Caudate nucleus (tissue), 63 donors: ENCODE measurements at places on chromosomes 2 and 18.

DNA sequence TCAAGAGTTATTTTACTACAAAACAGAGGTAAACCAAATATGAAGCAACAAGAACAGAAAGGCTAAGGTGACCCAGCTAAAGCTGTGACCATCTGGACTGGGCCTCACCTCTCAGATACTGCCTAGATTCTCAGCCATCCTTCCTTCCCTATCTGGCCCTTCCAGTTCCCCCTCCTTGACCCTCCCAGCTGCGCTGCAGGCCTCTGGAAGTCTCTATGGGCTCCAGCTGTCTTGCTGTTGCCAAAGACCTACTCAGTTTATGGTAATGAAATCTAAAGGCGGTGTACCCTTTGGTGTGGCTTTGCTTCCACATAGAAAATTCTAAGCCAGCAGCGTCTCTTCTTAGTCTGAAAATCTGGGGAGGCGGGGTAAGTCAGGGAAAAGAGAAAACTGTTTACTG is 55.7 kb downstream of the ARHGEF33 start:
- no peak for DNase-seq

DNA sequence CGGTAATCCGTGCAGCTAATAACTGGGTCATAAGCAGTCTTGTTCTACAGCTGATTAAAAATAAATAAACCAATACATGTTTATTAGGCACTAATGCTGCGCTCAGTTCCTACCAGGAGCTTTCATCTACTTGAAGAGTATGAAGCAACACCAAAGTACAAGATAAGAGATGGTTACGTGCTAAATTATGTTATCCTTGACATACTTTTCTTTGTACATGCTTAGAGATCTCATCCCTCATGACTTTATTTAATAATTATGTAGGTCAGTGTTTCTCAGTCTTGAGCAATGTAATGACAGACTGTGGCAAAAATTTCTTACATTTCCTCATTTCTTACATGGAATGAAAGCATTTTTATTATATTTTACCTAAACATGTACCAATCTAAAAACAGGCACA is 54.6 kb upstream of the COBLL1 start:
- no peak for DNase-seq

- DNase-seq, result no peak
These were observed 51.1 kb downstream of the RTN4 start for GRCh38 chr2:54999182-54999581.

GRCh38 chr2:180775711-180776110 is 204.7 kb upstream of the UBE2E3 start:
- DNase-seq, result no peak

GRCh38 chr2:230671117-230671516 is 41.5 kb upstream of the CAB39 start:
- no peak for DNase-seq

DNA sequence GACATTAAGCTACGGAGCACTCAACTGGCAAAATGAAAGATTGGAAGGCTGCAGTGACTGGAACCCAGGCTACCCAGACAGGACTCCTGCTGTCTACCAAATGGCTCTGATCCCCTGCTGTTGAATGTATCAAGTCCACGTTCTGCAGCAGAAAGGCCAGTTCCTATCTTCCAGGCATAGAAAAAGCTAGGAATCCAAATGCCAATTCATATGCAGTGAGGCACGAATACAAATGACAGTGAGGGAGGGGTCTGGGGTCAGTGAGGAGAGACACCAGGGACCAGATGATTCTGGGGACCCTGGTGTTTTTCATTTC is 5.3 kb downstream of the NRP2 start:
- no peak for DNase-seq

- no peak for DNase-seq
These were observed 10.2 kb downstream of the NMUR1 start for GRCh38 chr2:231519975-231520555.

GRCh38 chr2:181998041-181998835 is 12.6 kb downstream of the PPP1R1C start:
- no peak for DNase-seq

- no peak for DNase-seq
These were observed 41.6 kb upstream of the RALBP1 start for GRCh38 chr18:9433671-9434121.

DNA sequence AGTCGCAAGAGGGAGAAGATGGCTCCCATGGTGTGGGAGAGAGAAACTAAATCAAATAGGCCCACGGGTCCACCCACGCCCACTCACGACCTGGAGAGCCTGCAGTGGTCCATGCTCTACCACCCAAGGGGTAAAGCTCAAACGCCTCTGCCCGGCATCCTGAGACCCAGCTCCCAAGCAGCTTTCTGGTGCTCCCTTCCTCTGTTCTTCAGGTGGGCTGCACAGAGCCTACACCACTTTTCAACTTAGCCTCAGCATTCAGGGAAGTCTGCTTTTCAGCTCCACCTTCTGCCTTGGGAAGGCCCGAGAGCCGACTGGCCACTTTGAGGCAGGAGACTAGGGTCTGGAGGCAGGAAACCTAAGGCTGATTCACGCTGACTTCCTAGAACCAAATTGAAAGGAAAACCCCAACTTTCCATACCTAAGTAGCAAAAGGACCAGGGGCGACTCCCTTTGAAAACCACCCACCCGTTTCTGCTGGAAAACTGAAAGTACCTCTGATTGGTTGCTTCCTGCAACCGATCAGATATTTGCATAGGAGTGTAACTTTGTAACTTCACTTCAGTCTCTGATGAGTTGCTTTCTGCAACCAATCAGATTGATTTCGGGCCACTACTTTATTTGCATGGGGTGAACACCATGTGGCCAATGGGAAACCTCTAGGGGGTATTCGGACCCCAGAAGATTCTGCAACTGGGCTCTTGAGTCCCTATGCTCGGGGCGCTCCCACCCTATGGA is 26.8 kb upstream of the SPATA3 start:
- DNase-seq, result no peak

- no peak for DNase-seq
These were observed 2.3 kb downstream of the TMEM177 start for GRCh38 chr2:119681203-119681867.

DNA sequence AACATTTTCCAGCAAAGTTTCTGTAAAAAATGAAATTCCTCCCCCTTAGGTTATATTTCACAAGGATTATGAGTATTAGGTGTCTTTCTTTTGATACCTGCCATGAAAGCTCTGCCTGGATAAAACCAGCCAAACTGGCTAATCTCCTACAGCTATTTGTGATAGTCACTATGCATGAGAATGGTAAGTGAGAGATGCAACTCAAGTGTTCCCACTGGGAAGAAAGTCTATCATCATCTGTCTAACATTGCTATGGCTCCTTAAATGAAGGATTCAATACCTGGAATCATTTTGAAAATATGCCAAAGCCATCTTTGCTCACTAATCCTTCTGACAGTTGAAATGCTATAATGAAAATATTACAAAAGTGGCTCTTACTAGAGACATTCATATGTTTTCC is 339.9 kb upstream of the LRRTM4 start:
- DNase-seq, result no peak

DNA sequence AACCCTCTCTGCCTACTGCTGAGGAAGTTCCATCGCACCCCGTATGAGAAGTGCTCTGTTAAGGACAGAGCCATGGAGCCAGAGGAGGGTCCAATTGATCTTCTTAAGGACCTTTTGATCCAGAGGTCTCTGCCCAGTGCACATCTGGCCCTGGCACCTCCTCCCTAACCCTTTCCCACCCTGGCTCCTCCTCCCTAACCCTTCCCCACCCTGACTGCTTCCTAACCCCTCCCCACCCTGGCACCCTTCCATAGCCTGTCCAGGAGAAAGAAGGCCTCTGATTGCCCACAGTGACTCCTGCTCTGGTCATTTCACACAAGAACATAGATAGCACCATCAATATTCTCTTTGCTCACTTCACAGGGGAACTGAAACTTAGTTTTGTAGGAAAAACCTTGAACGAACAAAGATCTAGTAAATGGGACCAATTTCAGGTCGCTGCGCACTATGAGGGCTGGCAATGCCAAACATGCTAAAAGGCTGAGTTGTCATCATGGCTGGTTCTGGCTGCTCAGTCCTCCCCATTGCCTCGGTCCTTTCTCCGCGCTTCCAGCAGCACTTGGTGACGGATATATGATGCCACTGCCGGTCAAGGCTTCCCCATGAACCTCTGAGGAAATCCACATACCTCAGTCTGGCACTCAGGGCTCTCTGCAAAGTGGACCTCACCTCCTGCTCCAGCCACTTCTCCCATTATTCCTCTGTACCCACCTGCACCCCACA is 49.2 kb downstream of the PKDCC start:
- no peak for DNase-seq

DNA sequence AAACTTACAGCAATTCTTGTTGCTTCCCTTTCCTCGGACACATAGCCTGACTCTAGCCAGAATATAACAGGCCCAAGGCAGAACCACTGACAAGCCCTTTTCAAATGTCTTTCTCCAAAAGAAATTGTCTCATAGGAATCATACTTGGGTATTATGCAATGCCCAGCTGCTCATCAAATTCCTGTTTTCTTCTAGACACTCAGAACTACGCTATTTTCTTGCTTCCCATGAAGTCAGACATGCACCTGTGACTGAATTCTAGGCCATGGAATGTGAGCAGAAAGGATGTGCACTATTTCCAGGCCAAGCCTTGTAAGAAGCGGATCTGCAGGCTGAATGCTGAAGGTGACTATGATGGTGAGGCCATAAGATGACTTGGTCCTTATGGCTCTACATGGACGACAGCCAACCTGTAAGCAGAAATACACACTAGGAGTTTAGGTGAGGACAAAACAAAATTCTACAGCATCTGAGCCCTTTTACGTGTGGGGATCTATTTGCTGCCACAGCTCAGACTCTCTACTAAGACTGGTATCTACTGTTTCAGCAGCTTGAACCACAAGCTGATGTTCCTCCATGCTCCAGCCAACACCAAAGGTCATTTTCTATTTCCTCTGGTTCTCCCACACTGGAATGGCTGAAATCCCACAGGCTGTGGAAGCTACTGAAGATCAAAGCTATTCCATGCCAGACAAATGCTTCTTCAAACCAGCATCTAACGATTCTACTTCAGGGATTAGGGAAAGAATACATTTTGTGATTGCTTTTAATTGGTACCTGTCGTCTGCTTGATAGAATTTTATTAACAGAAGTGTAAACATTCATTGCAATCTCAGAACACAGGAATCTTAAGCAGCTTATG is 378.7 kb downstream of the RBM43 start:
- DNase-seq, result no peak

- DNase-seq, result no peak
These were observed 1.0 kb downstream of the DNPEP start for GRCh38 chr2:219386532-219387280.

DNA sequence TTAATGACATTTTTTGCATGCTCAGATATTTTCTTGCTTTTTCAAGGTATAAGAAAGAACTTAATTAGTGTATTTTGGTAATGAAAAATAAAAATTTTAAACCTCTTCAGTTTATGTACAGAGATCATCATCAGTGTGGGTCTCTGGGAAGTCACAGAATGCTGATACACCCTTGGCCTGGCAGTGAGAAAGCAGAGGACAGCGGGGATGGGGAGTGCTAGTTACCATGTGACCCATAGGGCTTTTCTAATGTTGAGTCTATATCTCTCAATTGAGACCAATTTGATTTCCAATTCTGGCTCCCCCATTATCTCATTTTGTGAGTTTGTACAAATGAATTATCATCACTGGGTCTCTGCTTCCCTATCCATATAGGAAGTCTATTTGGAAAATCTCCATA is 305.7 kb downstream of the CYRIA start:
- no peak for DNase-seq

GRCh38 chr2:145910416-145910815 is 1390.5 kb upstream of the ZEB2 start:
- no peak for DNase-seq

DNA sequence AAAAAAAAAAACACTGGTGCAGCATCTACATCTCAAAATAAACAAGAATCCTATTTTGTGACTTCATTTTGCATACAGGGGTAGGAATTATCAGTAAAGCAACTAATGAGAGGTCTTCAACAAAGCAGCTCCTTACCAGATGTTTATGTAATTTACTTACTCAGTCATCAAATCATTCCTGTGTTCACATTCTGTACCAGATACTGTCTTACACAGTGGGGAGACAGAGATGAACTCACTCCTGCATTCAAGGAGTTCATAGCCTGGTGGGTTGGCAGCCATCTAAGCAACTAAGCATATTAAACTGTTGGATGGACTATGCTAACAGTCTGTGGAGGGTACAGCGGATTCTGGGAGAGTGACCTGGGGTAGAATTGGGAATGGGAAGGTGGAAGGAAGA is 169.0 kb downstream of the OSR1 start:
- no peak for DNase-seq

DNA sequence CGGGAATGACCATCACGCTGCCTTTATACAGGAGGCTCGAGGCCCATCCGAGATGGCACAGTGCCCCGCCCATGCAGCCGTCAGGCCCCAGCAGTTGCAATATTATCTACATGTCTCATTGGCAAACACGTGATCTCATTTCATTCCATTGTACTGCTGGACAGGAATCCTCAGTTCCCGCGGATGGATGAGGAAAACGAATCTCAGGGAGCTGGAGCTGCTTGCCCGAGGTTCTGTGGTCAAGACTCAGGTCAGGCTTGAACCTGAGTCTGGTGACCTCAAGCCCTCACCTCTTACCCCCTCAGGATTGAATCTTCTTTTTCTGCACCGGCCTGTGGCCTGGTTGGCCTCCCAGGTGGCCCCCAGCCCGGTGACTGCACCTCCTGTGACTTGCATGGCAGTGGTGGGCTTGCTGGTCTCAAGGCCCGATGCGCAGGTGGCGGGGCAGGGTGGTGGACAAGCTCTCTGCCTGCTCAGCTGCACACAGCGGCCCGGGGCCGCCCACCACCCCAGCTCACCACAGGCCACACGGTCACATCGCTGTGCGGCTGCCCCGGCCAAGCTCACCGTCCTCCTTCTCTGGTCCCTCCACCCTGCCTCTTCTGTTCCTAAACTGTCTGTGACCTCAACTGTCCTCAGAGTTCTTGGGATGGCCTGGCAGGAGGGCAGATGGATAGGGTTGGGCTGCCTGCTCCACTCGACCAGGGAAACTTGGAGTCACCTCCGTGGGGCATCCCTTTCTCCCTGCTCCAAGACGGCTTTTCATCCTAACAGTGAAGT is 52.0 kb upstream of the HS6ST1 start:
- no peak for DNase-seq

GRCh38 chr2:219272995-219273394 is 6.2 kb upstream of the DNAJB2 start:
- no peak for DNase-seq

- DNase-seq, result no peak
These were observed 125.8 kb upstream of the TNP1 start for GRCh38 chr2:216985658-216986141.

DNA sequence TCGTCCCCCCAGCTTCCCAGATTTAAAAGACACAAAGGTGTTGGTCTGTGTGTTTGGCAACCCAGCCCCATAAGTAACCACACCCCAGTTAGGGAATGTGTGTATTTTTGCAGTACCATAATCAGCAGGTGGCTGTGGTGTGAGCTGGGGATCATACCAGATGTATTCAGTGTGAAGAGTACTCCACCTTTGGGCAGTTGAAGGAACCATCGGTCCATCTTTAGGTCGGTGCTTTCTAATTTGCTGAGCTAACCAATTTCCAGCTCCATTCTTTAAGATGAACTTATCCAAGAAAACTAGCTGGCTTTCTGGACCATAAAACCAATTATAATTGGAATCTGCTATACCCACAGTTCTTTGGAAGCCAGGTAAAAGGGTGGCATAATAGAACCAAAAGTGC is 3.2 kb downstream of the DSEL start:
- DNase-seq, result no peak
